ENCODE measurements at places on chromosomes 1 and 21.
A peak's percentile ranks its signal among the peaks of the same experiment; 100 is the strongest.

DNA sequence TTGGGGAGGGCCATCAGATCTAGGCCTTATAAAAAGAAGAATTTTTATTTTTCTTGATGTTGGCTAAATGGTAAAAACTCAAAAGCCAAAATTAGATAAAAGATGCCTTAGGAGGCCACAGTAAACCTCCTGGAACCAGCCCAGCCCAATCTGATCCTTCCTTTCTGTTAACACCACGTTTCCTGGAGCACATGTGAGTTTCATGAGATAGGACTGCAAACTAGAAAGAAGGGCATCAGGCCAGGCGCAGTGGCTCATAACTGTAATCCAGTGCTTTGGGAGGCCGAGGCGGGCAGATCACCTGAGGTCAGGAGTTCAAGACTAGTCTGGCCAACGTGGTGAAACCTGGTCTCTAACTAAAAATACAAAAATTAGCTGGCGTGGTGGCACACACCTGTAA is 6.7 kb downstream of the HSF2BP start:
- no peak for DNase-seq

DNA sequence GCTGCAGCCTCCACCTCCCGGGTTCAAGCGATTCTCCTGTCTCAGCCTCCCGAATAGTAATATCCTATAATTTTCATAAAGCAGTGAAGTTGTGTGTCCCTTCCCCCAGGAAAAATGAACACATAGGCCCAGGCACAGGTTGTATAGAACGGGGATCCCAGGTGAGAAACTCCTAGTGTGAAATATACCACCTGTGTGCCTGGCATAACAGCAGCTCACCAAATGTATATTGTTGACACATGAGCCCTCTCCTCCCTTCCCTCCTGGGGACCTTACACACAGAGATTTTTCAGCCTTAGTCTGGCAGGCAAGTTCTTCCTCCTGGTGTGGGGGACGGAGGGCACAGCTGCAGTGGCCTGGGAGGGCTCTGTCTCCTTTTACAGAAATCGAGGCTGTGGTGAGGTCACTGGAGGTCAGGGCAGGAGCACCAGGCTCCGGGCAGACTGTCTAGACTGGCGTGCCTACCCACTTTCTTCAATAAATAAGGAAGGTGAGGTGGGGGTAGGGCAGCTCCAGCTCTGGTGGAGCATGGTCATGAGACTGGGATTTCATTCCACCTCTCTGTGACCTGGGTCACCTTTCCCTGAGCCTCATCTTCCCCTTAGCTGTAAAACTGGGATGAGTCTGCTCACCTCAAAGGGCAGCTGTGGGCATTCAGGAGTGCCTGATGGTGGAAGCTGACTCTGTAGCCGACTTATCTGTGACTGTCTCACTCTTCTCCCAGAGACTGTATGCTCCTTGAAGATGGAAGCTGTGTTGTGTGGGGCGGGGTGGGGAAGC is 14.3 kb downstream of the RCC1 start:
- DNase-seq, result no peak

DNA sequence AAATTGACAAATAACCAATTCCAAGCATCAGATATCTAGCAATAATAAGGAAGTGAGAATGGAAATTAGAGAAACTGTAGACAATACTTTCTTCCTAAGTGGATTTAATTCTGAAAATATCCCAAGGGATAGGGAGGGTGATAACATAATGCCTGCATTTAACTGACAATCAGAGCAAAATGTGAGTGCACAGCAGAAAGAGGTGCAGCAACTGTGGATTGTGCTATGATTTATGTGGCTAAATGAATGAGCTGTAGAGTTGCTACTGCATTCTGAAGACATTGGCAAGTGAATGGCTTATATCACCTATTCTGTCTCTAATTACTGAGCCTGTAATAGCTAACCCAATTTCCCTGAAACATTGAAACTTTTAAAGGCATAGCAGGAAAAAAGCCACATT is 39.0 kb downstream of the OLFM3 start:
- no peak for DNase-seq

DNA sequence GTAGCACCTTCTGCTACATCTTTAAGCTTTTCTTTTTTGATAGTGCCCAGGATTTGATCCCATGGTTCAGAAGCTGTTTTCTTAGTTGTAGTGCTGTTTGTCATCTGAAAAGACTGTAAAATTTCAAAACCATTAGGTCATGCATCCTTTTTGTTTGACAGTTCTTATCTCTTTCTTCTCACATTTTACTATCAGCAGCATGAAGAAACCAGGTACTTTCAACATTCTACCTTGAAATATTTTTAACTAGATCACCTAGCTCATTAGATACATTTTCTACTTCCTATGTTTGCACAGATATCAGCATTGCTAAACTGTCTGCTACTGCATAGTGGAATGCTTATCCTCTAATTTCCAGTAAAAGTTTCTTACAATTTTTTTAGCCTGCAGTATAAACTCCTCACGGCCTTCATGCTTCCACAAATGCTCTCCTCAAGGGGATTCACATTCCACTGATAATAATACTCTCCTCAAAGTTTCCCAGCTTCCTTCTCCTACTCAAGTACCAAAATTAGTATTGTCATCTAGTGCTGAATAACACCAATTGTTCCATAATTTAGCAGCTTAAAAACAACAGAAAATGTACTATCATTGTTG is 243.9 kb upstream of the ZRANB2 start:
- DNase-seq, result no peak

DNA sequence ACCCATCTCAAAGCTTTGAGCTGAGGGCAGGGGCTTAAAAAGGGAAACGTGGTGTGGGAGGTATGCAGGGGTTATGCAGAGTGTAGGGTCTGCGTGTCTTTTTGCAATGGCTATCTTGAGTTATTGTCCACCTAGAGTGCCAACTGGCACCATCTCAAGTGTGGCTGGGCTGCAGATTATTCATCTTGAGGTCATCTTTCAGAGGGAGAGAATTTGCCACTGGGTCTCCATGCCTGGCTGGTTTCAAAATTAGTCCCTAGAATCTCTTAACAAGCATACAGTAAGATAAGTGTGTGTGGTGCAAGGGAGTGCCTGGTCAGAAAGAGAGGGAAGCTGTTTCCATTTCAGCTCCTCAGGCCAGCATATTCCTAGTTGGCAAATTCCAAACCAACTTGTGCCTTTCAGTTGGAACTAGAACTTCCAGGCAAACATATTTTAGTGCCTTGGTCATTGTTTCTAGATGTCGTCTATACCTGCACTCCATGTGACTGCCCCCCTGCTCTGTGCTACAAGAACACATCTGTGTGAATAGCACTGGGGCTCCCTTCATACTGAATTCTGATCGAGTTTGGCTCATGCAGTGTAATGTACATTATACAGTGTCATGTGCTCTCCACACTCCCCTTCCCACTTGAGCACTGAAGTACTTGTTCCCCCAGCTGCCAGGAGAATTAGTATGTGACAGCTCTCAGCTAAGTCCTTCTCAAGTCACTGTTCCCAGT is 5.0 kb upstream of the OR2T8 start:
- no peak for DNase-seq

GRCh38 chr1:51569284-51570062 is 47.4 kb upstream of the OSBPL9 start:
- no peak for DNase-seq

GRCh38 chr1:67686267-67687197 is 1.5 kb downstream of the GADD45A start:
- peak; percentile 31 for DNase-seq

DNA sequence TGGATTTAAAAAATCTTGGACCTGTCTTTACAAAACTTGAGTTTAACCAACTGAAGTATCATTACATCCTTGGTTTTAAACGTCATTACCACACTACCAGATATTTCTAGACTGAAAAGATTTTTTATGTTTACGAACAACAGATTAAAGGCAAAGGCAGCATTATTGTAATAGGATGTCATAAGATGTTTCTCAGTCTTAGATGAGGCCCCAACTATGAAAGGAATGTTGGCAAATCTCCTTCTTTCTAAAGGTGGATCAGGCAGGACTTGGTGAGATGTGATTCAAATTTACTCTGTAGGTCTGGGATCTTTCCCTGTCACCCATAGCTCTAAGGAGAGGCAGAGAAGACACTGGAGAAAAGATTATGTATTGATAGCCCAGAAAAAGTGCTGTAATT is 417.9 kb downstream of the PTBP2 start:
- DNase-seq, result no peak

DNA sequence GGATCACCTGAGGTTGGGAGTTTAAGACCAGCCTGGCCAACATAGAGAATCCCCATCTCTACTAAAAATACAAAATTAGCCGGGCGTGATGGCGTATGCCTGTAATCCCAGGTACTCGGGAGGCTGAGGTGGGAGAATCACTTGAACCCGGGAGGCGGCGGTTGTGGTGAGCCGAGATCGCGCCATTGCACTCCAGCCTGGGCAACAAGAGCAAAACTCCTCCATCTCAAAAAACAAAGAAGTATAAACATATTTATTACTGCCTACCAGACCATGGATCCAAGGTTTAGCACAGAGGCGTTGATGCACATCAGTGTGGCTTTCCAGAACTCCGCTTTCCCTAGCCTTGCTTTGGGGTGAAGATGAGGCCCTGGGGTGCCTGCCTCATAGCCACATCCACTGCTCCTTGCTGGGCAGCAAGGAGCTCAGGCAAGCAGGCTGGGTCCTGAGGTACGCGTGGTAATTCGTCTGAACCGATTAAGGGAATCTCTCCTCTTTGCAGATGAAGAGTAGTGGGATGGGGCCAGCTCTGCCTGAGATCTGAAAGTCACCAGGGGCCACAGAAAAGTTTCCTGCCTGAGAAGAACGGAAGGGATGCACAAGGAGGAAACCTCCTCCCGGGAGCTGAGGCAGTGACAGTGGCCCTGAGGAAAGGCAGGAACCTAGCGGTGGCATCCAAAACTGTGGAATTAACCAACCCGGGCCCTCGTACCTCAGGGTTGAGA is 52.3 kb upstream of the LBR start:
- no peak for DNase-seq

DNA sequence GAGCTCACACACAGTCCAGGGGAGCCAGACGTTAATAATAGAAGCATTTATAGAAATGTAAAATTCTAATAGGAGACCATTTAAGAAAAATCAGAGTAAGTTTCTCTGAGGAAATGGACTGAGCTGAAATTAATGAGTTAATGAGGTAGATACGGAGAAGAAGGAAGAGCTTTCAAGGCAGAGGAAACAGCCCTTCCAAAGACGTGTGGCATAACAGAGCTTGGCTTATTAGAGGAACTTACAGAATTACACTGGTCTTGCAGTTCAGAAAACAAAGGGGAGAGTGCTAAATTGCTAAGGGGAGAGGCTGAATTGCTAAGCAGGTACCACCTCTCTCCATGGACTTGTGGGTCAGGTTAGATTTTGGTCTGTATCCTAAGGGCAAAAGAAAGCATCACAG is 8.2 kb upstream of the PIGK start:
- no peak for DNase-seq

All from NCI-H774 (cell line).